ENCODE measurements at places on chromosomes 4 and X. TPM values are rescaled to one million over a fixed set of nuclear protein-coding genes. Genes with fewer than 3 reads are reported as not detected.

The SGMS2 gene
- total RNA-seq: 551 TPM

DNA sequence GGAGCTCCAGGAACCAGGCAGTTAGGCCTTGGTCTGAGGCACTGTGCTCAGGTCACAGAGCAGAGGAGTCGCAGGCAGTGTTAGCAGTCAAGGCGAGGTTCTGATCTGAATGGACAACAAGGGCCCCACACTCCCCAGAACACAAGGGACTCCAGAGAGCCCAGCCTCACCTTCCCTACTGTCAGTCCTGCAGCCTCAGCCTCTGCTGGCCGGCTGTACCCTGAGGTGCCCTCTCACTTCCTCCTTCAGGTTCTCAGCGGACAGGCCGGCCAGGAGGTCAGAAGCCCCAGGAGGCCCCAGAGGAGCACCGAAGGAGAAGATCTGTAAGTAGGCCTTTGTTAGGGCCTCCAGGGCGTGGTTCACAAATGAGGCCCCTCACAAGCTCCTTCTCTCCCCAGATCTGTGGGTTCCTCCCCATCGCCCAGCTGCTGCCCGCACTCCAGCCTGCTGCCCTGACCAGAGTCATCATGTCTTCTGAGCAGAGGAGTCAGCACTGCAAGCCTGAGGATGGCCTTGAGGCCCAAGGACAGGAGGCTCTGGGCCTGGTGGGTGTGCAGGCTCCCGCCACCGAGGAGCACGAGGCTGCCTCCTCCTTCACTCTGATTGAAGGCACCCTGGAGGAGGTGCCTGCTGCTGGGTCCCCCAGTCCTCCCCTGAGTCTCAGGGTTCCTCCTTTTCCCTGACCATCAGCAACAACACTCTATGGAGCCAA is 26.2 kb downstream of the MAGEA9 start:
- no peak for DNase-seq

- peak; percentile 48 for DNase-seq
Measured at GRCh38 chrX:71095981-71096759, 519 bp downstream of the FOXO4 start.

GRCh38 chrX:12309744-12310076 is 171.4 kb downstream of the FRMPD4 start:
- DNase-seq: no peak

- DNase-seq: peak; percentile 86
Measured at GRCh38 chr4:1901127-1901526, 29.9 kb downstream of the NSD2 start.

The GYPA gene
- total RNA-seq: not detected

DNA sequence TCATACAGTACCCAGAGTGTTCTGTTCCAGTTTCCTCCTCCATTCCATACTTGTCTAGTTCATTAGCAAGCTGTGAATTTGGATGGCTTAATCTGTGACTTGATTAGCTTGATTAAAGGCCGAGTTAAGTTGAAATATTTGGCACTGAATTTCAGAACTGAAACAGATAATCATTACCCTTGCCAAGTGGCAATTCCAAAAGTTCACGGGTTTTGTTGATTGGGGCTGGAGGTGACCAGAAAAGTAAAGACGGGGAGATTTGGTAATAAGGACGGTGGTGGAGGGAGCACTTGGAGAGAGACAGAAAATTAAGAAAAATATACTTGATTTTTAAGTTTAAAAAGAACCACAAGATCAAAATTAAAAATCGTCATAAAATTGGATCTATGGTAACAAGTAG is 21.9 kb upstream of the KLHL2 start:
- DNase-seq: no peak

GRCh38 chr4:183495184-183495583 is 9.7 kb upstream of the ING2 start:
- no peak for DNase-seq

GRCh38 chrX:135389243-135389642 is 32.5 kb upstream of the SMIM10L2A start:
- DNase-seq: no peak

- DNase-seq: no peak
Measured at GRCh38 chrX:150680974-150681373, 12.2 kb upstream of the MTMR1 start.

The VCX3B gene
- total RNA-seq: not detected

DNA sequence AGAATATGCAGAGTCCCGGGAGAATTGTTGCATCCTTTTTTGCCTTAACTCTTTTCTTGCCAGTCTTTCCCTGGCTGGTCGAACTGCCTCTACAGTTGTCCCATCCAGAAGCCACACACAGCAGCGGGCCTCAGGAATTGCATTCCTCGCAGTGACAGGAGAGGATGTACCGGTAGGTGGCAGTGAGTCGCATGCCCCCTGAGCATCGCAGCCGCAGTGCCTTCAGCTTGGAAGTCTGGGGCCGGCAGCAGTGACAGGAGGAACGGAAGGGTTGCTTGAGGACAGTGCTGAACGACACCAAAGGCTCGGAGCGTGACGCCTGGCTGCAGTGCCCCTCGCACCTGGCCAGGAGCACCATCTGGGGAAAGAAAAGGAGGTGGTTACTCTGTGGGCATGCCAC is 23.5 kb downstream of the NDP start:
- peak; percentile 27 for DNase-seq

DNA sequence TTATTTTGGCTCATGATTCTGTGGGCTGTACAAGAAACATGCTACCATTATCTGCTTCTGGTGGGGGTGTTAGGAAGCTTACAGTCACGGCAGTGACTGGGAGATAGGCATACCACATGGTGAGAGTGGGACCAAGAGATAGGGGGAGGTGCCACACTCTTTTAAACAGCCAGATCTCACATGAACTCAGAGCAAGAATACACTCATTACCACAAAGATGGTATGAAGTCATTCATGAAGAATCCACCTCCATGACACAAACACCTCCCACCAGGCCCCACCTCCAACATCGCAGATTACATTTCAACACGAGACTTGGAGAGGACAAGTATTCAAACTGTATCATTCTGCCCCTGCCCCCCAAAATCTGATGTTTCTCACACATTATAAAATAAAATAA is 2396.7 kb downstream of the PCDH7 start:
- DNase-seq: no peak

Data from upper lobe of left lung (tissue), 6 donors.